T-cell (primary cell): ENCODE measurements at places on chromosomes 4 and X. TPM values are rescaled to one million over a fixed set of nuclear protein-coding genes. Genes with fewer than 3 reads are reported as not detected.

DNA sequence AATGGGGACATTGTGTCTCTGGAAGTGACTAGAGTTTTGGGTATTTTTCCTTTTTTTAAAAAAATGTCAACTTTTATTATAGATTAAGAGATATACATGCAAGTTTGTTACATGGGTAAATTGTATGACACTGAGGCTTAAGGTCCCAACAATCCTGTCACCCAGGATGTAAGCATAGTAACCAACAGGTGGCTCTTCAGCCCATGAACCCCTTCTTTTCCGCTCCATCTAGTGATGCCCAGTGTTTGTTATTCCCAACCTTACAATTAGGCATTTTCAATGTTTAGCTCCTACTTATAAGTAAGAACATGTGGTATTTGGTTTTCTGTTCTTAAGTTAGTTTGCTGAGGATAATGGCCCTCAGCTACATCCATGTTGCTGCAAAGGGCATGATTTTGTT, 102.7 kb downstream of the GRID2 start:
- no peak for DNase-seq

DNA sequence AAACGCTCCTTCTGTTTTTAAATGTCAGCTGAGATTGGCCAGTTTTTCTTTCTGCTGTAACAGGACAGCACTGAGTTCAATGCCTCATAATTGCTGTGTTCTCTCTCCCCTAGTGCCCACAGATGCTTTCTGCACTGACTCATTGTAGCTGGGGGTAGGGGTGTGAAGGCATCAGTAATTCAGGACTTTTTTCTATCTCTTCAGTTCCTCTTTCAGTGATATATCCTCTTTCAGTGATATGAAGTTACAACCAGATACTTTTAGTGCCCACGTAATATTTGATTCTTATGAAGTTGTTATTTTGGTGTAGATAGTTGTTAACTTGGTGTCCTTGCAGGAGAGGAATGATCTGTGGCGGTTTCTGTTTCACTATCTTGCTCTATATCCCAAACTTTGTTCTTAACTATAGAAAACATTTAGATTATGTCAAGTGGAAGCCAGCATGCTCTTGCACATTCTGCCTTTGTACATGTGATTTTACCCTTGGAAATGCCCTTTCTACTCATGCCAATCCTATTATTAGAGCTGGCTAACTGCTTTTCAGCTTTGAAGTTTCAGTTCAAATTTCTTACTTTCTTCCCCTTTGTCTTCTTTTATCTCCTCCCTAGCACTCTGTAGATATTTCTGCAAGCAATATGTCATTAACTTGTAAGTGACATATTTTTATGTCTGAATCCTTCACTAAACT, 1258.4 kb downstream of the FAM133A start:
- DNase-seq, result no peak

The GIMD1 gene
- total RNA-seq, result not detected

- DNase-seq, result no peak
Observed at GRCh38 chr4:24496597-24496996, 87.8 kb downstream of the DHX15 start.
